Right cardiac atrium (tissue), 5 donors: ENCODE measurements at places on chromosomes 5 and 9.
A peak's percentile ranks its signal among the peaks of the same experiment; 100 is the strongest.

DNA sequence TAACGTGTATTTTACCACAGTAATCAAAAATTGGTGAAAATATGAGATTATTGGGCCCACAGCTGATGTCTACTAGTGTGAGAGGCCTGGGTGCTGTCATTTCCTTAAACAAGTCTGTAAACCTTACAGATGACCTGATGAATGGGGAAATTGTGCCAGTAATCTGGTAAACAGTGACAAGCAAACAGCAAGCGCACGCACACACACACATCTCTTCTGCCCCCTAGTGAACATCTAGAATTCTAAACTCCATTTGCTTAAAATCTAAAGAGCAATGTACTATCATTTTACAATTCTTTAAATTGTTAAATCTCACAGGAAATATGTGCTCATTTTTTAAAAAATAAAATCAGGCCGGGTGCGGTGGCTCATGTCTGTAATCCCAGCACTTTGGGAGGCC lies 7.5 kb upstream of the RAPGEF1 start:
- DNase-seq: peak; percentile 19

DNA sequence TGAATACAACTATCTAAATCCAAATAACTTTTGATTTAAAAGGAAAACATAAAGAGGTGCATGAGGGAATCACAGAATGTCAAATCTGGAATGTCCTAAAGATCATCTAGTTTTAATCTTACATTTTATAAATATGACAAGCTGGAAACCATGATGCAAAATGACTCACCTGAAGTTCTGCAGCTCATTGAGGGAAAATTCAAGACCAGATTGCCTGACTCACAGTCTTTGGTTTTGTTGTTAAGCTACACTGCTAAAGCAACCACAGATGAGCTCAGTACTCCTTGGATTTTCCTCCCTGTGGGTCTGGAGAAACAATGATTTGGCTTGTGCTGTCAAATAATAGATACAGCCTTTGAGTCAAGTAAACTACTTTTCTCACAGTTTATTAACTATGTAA lies 19.1 kb upstream of the EDIL3 start:
- no peak for DNase-seq

DNA sequence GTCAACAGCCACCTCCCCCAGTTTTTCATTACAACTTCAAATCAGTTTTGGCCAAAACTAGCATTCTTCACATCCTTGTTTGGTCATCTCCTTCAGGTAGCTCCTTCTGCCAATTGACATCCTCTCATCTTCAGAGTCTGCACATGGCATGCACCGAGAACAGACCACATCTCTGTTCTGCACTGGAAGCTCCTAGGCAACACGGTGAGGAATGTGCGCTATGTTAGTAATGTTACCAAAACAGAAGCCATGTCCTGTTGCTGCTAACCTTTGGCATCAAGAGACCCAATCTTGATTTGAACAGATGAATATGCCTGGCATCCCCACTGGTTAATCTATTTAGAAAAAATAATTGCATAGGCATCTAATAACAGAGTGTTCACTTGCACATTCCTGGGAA lies 5.1 kb upstream of the HK3 start:
- no peak for DNase-seq

DNA sequence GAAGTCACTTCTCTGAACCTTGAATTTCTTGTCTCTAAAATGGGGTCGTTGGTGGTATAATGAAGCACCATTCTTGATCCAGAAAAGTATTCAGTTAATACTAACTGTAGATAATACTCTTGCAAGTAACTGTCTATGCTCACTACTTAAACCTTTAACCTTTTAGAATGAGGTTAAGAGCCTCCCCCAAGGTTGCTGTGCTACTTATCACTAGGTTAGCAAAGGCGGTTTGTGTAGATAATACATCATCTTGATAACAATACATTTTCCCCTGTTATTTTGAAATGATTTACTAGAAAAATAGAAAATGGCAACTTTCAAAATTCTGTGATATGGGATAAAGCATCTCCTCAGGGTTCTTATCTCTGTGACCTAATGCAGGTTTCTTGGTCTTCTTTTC lies 12.6 kb downstream of the MAP3K1 start:
- DNase-seq: no peak
